ENCODE measurements at places on chromosomes 7 and 10. TPM values are rescaled to one million over a fixed set of nuclear protein-coding genes. Genes with fewer than 3 reads are reported as not detected.

The HMX3 gene
- total RNA-seq: 0.29 TPM

The CHST3 gene
- 3.5 TPM for total RNA-seq

The MAGI2 gene
- 4.0 TPM for total RNA-seq

The CD36 gene
- total RNA-seq: 12.0 TPM

The NPSR1 gene
- total RNA-seq: not detected

The COL26A1 gene
- 0.37 TPM for total RNA-seq

- no peak overlapping the region for H3K4me3 ChIP-seq
- no peaks in the 10 kb centered on the region for H3K36me3 ChIP-seq
- H3K27me3 ChIP-seq: no peaks in the 10 kb centered on the region
- DNase-seq: no peak
These were observed 265.4 kb downstream of the SKIDA1 start for GRCh38 chr10:21260066-21260465.

GRCh38 chr10:49152663-49153062 lies 18.8 kb upstream of the FAM170B start:
- no peaks in the 10 kb centered on the region for H3K27me3 ChIP-seq
- no peaks in the 10 kb centered on the region for H3K36me3 ChIP-seq
- no peak overlapping the region for H3K27ac ChIP-seq
- no peak overlapping the region for H3K4me3 ChIP-seq
- DNase-seq: no peak

- H3K27me3 ChIP-seq: no peaks in the 10 kb centered on the region
- peaks cover 14% of the 10 kb centered on the region for H3K4me1 ChIP-seq
These were observed 1.2 kb downstream of the TECPR1 start for GRCh38 chr7:98250789-98251188.

DNA sequence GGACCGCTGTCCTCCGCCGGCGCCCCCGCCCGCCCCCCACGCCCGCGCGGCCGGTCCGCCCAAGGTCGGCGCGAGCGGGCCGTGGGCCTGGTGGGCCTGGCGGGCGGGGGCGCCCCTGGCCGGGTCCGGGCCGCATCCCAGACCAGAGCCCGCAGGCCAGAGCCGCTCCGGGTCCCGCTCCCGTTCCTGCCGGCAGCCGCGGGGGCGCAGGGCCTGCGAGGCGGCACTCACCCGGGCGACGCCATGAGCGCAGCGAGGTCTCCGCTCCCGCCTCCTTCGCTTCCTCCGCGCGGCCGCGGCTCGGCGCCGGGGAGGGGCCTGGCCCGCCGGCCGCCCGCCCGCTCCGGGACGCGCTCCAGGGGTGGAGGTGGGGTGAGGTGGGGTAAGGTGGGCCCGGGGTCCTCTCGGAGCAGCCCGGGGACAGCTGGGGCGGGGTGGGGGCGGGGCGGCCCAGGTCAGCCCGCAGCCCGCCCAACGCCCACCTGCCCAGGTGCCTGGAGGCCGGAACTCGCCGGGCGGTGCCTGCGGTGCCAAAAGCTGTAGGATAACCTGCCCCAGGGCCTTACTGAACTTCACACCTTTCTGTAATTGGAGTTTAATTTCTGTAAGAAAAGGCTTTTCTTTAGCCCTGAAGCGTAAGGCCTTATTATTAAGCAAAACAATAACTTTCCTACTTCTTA lies at the start of gene URGCP:
URGCP (minus strand) TSS at position 266 of the 680 bp plus-strand sequence; CDS start at position 245, 21 bp downstream.
- peak within 1 kb of the TSS; percentile 63 for H3K27ac ChIP-seq
- H3K4me3 ChIP-seq: peak within 1 kb of the TSS; percentile 49
- H3K4me1 ChIP-seq: peaks cover 11% of the 10 kb centered on the region

DNA sequence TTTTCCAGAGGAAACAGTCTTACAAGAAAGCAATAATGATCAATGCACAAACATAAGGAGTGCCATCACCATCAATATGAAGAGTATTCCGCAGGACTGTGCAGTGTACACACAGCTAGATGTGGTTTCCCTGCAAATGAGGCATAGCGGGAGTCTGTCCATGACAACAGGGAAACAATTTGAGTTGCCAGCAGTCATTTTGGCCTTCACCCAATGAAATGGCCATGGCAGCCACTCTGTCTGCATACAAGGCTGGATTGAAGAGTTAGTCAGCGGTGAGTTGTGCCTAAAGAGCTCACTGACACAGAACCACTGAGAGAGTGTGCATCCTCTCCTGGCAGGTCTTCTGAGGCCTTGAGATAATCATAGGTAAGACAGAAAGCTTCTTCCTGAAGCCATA lies 303.3 kb downstream of the IPMK start:
- H3K36me3 ChIP-seq: no peaks in the 10 kb centered on the region
- no peak overlapping the region for H3K27ac ChIP-seq
- no peaks in the 10 kb centered on the region for H3K27me3 ChIP-seq
- no peaks in the 10 kb centered on the region for H3K4me1 ChIP-seq
- DNase-seq: no peak

GRCh38 chr7:150383710-150384397 lies 4.7 kb downstream of the ZNF775 start:
- DNase-seq: peak; percentile 64
- H3K27ac ChIP-seq: no peak overlapping the region
- no peaks in the 10 kb centered on the region for H3K36me3 ChIP-seq
- peaks cover 12% of the 10 kb centered on the region for H3K4me1 ChIP-seq

- no peak overlapping the region for H3K27ac ChIP-seq
- DNase-seq: no peak
- H3K4me1 ChIP-seq: no peaks in the 10 kb centered on the region
- H3K27me3 ChIP-seq: no peaks in the 10 kb centered on the region
These were observed 85.4 kb upstream of the GSDME start for GRCh38 chr7:24842449-24843241.

DNA sequence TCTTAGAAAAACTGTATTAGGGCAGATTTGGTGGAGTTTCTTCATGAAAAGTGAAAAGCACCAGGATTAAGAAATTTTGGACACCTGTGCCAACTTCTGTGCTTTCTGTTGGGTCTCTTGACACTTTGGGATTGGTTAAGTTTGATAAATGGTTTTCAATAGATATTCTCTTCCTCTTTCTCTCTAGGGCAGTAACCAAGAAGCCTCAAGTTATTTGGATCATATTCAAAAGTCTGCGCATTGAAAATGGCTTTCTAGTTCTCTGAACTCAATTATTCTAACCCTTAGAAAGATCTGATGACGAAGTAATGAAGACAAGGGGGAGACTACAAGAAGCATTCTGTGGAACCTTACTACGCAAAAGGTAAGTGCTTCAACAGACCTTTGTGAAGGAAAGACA lies 144.0 kb upstream of the CCDC6 start:
- no peak overlapping the region for H3K27ac ChIP-seq

- no peaks in the 10 kb centered on the region for H3K4me1 ChIP-seq
- no peak overlapping the region for H3K4me3 ChIP-seq
- H3K36me3 ChIP-seq: no peaks in the 10 kb centered on the region
- no peaks in the 10 kb centered on the region for H3K27me3 ChIP-seq
- peak; percentile 43 for DNase-seq
These were observed 128.5 kb upstream of the COL1A2 start for GRCh38 chr7:94266238-94266644.

GRCh38 chr10:116472891-116473290 lies 45.2 kb downstream of the PNLIPRP3 start:
- H3K27ac ChIP-seq: no peak overlapping the region
- H3K27me3 ChIP-seq: no peaks in the 10 kb centered on the region
- H3K36me3 ChIP-seq: no peaks in the 10 kb centered on the region
- H3K4me3 ChIP-seq: no peak overlapping the region
- no peak for DNase-seq
- H3K4me1 ChIP-seq: no peaks in the 10 kb centered on the region

DNA sequence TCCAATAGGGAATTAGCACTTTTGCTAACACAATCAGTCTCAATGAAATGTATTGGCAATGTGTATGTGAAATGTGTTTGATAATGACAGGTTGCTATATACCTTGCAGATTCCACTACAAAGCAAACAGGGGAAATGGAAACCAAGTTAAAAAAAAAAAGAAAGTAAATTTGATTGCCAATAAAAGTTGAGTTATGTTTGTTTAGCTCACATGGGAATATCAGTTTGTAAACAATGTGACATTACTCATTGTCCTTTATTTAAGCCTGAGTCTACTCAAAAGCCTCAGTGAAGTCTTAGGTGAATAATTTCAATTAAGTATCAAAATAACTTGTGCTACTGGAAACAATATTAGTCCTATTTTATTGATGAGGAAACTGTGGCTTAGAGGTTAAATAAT lies 285.2 kb downstream of the CACNA2D1 start:
- H3K4me3 ChIP-seq: no peak overlapping the region
- no peaks in the 10 kb centered on the region for H3K36me3 ChIP-seq
- no peaks in the 10 kb centered on the region for H3K27me3 ChIP-seq
- no peak overlapping the region for H3K27ac ChIP-seq
- no peak for DNase-seq

DNA sequence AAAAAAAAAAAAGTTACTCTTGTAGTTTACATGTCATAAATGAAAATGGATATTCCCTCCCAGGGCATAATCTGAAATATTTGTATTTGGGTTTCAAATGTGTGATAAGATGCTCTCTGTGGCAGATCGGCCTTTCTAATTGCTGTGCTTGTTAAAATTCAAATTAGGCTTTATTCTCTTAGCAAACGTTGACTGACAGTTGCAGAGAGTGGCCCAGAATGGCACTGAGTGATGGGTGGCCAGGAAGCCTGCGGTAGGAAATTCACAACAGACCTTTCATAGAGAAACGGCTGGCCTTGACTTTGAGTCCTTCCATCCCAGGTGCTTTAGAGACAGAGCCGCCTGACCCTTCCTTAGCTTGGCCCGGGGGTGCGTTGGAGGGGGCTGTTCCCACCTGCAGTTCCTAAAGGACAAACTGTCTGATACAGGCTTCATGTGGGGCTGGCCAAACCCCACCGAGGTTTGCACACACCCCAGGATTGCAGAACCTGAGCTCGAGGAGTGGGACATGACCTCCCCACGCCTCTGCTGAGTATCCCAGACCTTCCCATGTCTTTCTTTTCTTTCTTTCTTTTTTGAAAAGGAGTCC lies 152.7 kb downstream of the CUX1 start:
- H3K27me3 ChIP-seq: no peaks in the 10 kb centered on the region
- DNase-seq: no peak
- no peak overlapping the region for H3K27ac ChIP-seq
- H3K4me1 ChIP-seq: no peaks in the 10 kb centered on the region
- no peaks in the 10 kb centered on the region for H3K36me3 ChIP-seq

GRCh38 chr10:72819053-72819452 lies 74.5 kb upstream of the OIT3 start:
- no peak for DNase-seq
- no peaks in the 10 kb centered on the region for H3K4me1 ChIP-seq
- H3K36me3 ChIP-seq: no peaks in the 10 kb centered on the region
- H3K27ac ChIP-seq: no peak overlapping the region
- no peaks in the 10 kb centered on the region for H3K27me3 ChIP-seq
- no peak overlapping the region for H3K4me3 ChIP-seq

GRCh38 chr10:117530791-117531190 lies 11.8 kb upstream of the EMX2 start:
- H3K27me3 ChIP-seq: peaks cover 29% of the 10 kb centered on the region
- H3K27ac ChIP-seq: no peak overlapping the region
- H3K36me3 ChIP-seq: no peaks in the 10 kb centered on the region
- DNase-seq: no peak
- H3K4me3 ChIP-seq: no peak overlapping the region

GRCh38 chr7:2171855-2172254 lies 60.9 kb downstream of the MAD1L1 start:
- no peaks in the 10 kb centered on the region for H3K4me1 ChIP-seq
- H3K27ac ChIP-seq: no peak overlapping the region
- H3K27me3 ChIP-seq: no peaks in the 10 kb centered on the region
- no peaks in the 10 kb centered on the region for H3K36me3 ChIP-seq
- no peak overlapping the region for H3K4me3 ChIP-seq

- H3K36me3 ChIP-seq: no peaks in the 10 kb centered on the region
- no peak overlapping the region for H3K27ac ChIP-seq
- no peaks in the 10 kb centered on the region for H3K27me3 ChIP-seq
- H3K4me3 ChIP-seq: no peak overlapping the region
- DNase-seq: no peak
- H3K4me1 ChIP-seq: no peaks in the 10 kb centered on the region
These were observed 81.4 kb upstream of the IL6 start for GRCh38 chr7:22645418-22646181.

DNA sequence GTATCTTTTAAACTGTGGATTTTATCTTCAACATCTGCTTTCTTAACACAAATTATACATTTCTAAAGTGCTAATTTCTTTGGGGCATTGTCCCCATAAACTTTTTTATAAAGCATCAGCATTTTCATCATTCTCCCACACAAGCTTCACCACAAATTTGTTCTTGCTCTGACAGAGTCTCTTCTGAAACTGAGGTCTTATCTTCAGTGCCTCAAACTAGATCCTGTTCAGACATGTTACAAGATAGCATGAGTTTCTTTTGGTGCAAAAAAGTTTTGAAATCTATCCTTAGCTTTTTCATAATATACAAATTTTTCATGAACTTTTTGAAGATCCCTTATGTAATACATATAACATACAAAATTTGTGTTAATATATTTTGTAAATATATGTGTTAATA lies 346.6 kb downstream of the IPMK start:
- no peaks in the 10 kb centered on the region for H3K4me1 ChIP-seq
- H3K27ac ChIP-seq: no peak overlapping the region
- no peaks in the 10 kb centered on the region for H3K36me3 ChIP-seq
- no peak for DNase-seq
- no peaks in the 10 kb centered on the region for H3K27me3 ChIP-seq
